Motor neuron (in vitro differentiated cells): ENCODE measurements at places on chromosomes 1 and 21. TPM values are rescaled to one million over a fixed set of nuclear protein-coding genes. Genes with fewer than 3 reads are reported as not detected.

PRAMEF33 gene
- total RNA-seq, result not detected in 2 replicates

LRRC53 gene
- 0.28 and 0.39 TPM in 2 replicates for total RNA-seq

FAM72A gene
- total RNA-seq, result 1.8 TPM in 2 replicates

TCHHL1 gene
- 0.19 TPM in 1 of 2 replicates, not detected in the other for total RNA-seq

AKIRIN1 gene
- total RNA-seq, result 69.8 and 73.5 TPM in 2 replicates

LACTBL1 gene
- not detected in 2 replicates for total RNA-seq

THEM5 gene
- total RNA-seq, result not detected in 2 replicates

PPP1R12B gene
- total RNA-seq, result 64.5 and 76.1 TPM in 2 replicates

- ATAC-seq, result no peak
Measured at GRCh38 chr1:196387766-196388165, 220.5 kb downstream of the KCNT2 start.

DNA sequence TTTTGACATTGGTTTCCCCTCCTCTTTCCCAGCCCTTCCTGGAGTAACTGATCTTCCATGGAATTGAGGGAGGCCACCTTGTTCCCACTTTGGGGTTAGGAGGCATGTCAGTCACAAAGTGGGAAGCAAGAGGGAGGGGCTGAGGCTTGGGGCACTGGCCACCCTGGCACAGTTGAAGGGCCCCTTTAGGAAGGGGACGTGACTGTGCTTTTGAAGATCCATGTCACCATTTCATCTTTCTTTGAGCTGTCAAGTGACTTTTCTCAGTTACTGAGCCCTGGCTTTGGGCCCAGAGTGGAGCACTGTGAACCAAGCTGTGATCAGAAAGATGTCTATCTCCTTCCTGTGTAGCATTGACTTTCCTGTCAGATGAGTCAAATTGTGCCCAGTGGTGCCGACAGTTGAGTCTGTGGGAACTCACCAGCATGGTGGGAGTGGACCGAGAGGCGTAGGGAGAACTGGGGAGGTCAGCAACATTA, 38.5 kb upstream of the TDRD10 start:
- ATAC-seq, result no peak

- ATAC-seq, result no peak
Measured at GRCh38 chr1:204390751-204391466, 20.7 kb downstream of the PPP1R15B start.

- ATAC-seq, result no peak
Measured at GRCh38 chr1:60541831-60542532, 468.4 kb upstream of the C1orf87 start.

- ATAC-seq, result no peak
Measured at GRCh38 chr1:8259498-8260290, 58.2 kb upstream of the SLC45A1 start.

DNA sequence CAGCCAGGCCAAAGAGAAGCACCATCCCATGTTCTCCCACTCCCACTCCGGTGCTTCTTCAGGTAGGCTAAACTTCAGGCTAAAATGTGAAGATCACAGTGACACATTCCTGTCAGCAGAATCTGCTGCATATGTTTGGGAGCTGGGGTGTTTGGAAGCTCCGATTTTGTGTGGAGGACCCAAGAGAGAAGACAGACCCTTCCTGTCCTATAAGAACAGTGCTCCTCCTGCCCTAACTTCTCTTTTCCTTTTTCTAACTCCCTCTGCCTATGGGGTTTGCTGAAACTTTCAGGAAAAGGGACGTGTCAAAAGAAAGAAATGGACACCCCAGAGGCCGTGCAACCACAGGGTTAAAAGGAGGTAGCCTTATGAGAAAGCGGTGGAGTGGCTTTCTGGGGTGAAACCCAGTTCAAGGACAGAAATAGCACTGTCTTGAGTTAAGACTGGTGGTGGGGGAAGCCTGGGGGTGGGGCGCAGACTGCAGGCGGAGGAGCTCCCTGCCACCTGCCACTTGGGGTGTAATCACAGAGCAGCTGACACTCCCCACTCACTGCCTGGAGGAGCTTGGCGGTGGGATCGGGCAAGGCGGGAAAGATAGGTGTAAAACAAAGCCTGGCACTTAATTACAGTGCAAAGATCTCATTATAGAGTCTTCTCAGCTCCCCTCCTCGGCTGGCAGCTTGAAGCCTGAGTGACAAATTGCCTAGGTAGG, 645 bp upstream of the TLR5 start:
- no peak for ATAC-seq

- ATAC-seq, result no peak
Measured at GRCh38 chr1:109722908-109723691, 11.0 kb downstream of the GSTM5 start.

DNA sequence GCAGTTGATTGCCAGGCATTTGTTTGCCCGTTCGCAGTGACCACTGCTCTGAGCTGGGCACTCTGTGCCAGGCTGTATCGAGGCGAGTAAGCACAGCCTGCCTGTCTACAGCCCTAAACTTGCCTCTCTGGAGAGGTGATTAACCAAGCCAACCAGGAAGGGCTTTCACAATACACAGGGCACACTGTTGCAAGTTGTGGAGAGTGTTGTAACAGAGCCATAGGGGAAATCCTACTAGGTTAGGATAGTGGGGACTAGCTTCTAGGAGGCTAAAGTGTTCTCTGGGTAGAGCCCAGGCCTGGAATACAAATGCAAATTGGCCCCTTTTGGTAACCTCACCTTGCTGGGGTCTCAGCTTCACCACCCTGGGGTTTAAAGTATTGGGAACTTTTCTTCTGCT, 23.8 kb downstream of the PRDM2 start:
- no peak for ATAC-seq

- ATAC-seq, result no peak
Measured at GRCh38 chr1:62457955-62458354, 21.1 kb downstream of the USP1 start.

- no peak for ATAC-seq
Measured at GRCh38 chr1:209549443-209550205, 33.9 kb upstream of the CAMK1G start.

- no peak for ATAC-seq
Measured at GRCh38 chr1:46445773-46446256, 43.8 kb upstream of the DMBX1 start.

GRCh38 chr1:160162931-160163330, 11.5 kb downstream of the ATP1A4 start:
- no peak for ATAC-seq

- ATAC-seq, result no peak
Measured at GRCh38 chr1:213783893-213784292, 203.9 kb upstream of the PROX1 start.

GRCh38 chr1:198605406-198605805, 33.4 kb upstream of the PTPRC start:
- ATAC-seq, result no peak

GRCh38 chr1:56400526-56400925, 178.8 kb downstream of the PLPP3 start:
- ATAC-seq, result no peak
